H1 (cell line): ENCODE measurements at places on chromosomes 3 and 15. TPM values are rescaled to one million over a fixed set of nuclear protein-coding genes. Genes with fewer than 3 reads are reported as not detected.

Gene LOXL1
- 8.1 and 9.3 TPM in 2 replicates for total RNA-seq

Gene DCBLD2
- total RNA-seq, result 59.1 and 63.8 TPM in 2 replicates

Gene CAMK2N2
- total RNA-seq, result 16.9 and 17.7 TPM in 2 replicates

Gene SIDT1
- not detected in 2 replicates for total RNA-seq

Gene CCDC33
- total RNA-seq, result 1.0 and 2.0 TPM in 2 replicates

- H3K4me1 ChIP-seq, result no peaks in the 10 kb centered on the region
- no peaks in the 10 kb centered on the region for H3K27me3 ChIP-seq
- DNase-seq, result no peak
- no peak overlapping the region for H3K27ac ChIP-seq
- H3K4me3 ChIP-seq, result no peak overlapping the region
- no peaks in the 10 kb centered on the region for H3K36me3 ChIP-seq
Measured at GRCh38 chr15:29645841-29646240, 176.4 kb downstream of the TJP1 start.

DNA sequence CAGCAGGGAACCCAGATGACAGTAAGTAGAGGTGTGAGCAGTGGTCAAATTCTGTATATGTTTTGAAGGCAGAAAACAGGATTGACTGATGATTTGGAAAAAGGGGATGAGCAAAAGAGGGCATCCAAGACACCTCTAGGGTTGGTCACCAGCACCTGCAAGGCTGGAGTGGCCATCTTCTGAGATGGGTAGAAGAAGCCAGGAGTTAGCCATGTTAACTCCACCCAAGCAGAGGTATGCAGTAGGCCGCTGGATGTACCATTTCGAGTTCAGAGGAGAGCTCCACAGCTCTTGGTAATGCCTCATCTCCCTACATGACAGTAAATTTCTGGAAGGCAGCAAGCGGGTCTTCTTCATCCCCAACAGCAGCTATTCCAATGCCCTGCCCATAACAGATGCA lies 7.0 kb downstream of the RFTN1 start:
- H3K27ac ChIP-seq, result no peak overlapping the region
- H3K36me3 ChIP-seq, result no peaks in the 10 kb centered on the region
- H3K4me1 ChIP-seq, result 0 out of 2 replicates have a peak, but pooled peaks cover 8% of the 10 kb centered on the region
- H3K4me3 ChIP-seq, result no peak overlapping the region

DNA sequence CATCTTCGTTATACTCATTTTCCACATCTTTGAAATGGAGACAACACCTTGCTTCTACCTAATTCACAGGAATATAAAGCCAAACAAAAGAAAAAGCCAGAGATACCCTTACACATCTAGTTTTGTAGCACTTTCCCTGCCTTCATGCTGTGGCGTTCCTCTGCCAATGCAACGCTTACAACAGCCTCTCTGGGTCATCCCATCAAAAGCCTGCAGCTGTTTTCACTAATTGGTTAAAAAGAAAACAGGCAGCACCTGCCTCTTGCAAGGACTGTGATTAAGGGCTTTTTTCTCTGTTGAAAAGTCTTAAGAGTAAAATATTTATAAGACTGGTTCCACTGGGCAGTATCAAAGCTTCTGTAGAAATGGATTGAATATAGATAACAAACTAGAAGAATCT lies 120.3 kb downstream of the FMN1 start:
- H3K4me3 ChIP-seq, result no peak overlapping the region
- DNase-seq, result no peak
- H3K36me3 ChIP-seq, result no peaks in the 10 kb centered on the region

- H3K4me1 ChIP-seq, result no peaks in the 10 kb centered on the region
- H3K27me3 ChIP-seq, result no peaks in the 10 kb centered on the region
- no peak for DNase-seq
- H3K4me3 ChIP-seq, result no peak overlapping the region
Measured at GRCh38 chr3:35946854-35947515, 307.7 kb downstream of the ARPP21 start.

DNA sequence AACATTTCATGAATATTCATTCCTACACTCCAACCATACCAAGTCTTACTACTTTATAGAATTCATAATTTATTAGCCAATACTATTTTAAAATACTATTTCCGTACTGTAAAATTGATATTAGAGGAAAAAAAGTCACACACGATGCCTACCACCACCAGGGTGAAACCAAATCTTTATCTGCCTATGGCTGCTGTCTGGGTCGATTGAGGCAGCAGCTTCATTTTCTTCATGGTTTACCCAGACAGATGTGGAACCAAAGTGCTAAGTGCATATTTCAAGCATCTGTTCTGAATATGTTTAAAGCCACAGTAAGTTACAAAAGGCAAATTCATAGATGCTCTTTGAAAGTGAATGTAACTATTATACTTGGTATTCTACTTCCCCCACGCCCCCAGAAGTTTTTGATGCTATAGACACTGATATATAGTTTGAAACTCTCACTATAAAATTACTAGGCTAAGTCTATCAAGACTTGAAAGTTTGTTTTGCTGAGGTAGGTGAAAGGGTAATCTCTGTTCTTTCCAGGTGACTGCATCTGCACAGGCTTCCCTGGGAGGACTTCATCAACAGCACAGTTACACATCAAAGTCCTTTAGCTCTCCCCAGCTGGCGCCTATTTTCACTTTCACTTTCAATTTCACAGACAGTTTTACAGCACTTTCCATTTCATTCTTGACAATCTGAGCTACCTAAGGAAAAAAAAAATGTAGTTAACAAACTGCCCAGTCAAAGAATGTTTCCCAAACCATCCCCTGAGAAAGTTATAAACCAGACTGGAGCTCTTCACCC lies 113.9 kb downstream of the POLQ start:
- H3K4me1 ChIP-seq, result no peaks in the 10 kb centered on the region
- no peaks in the 10 kb centered on the region for H3K27me3 ChIP-seq
- no peak for DNase-seq
- peaks cover 57% of the 10 kb centered on the region for H3K36me3 ChIP-seq

- no peak overlapping the region for H3K27ac ChIP-seq
- no peak overlapping the region for H3K4me3 ChIP-seq
- DNase-seq, result no peak
Measured at GRCh38 chr3:23166845-23167244, 36.3 kb upstream of the UBE2E2 start.

DNA sequence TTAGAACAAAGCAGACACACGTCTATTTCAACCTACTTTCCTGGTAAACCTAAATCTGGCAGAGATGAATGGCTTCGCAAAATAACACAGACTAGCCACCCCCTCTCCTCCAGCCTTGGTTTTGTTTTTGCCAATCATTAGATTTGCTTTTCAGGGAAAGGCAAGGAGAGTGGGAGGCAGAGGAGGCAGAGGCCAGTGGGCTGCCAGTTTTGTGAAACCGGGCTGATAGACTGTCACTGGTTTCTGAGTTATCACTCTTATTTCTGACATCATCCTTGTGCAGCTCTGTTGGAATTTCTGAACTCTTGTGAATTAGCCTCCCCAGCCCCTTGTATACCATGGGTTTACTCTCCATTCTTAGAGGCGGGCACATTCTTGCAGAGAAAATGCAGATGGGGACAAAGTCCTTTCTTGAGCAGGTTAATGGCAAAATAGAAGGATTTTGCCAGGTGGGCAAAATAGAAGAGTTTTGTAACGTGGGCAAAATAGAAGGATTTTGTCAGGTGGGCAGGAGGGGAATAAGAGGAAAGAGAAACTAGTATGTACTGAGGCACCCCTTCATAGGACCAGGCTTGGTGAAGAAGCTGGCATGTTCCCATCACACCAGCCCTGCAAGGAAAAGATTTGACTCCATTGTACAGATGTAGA lies 3.2 kb upstream of the FEM1B start:
- no peak overlapping the region for H3K27ac ChIP-seq
- H3K36me3 ChIP-seq, result no peaks in the 10 kb centered on the region
- H3K27me3 ChIP-seq, result no peaks in the 10 kb centered on the region
- peaks cover 9% of the 10 kb centered on the region for H3K4me1 ChIP-seq
- no peak for DNase-seq

GRCh38 chr15:33565094-33565493 lies 254.3 kb downstream of the RYR3 start:
- H3K27me3 ChIP-seq, result no peaks in the 10 kb centered on the region
- no peaks in the 10 kb centered on the region for H3K36me3 ChIP-seq
- no peak overlapping the region for H3K27ac ChIP-seq
- H3K4me3 ChIP-seq, result no peak overlapping the region

- H3K27me3 ChIP-seq, result no peaks in the 10 kb centered on the region
- no peak overlapping the region for H3K4me3 ChIP-seq
- H3K27ac ChIP-seq, result no peak overlapping the region
- no peaks in the 10 kb centered on the region for H3K36me3 ChIP-seq
- no peak for DNase-seq
Measured at GRCh38 chr3:159854500-159855124, 134.0 kb upstream of the IL12A start.

- no peak overlapping the region for H3K4me3 ChIP-seq
- DNase-seq, result no peak
- no peaks in the 10 kb centered on the region for H3K27me3 ChIP-seq
- no peak overlapping the region for H3K27ac ChIP-seq
- no peaks in the 10 kb centered on the region for H3K36me3 ChIP-seq
Measured at GRCh38 chr3:95341314-95341713, 1278.5 kb downstream of the NSUN3 start.

- no peak overlapping the region for H3K4me3 ChIP-seq
- no peaks in the 10 kb centered on the region for H3K4me1 ChIP-seq
- DNase-seq, result no peak
- H3K27ac ChIP-seq, result no peak overlapping the region
- no peaks in the 10 kb centered on the region for H3K27me3 ChIP-seq
Measured at GRCh38 chr3:115562636-115563267, 60.6 kb upstream of the GAP43 start.

DNA sequence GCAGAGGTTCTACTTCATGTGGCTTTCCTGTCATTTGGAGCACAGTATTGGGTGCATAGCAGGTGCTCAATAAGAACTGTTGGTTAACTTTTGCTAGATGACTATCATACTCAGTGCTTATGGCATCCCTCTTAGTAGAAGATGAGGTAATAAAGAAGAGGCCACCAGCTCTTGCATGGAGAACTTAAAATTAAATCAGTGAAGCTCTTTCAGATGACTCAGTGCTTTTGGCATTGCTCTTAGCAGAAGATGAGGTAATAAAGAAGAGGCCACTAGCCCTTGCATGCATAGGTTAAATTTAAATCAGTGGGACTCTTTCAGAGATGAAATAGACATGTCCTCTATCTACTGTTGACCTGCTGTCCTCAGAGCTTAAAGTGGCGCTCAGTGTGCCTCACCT lies 109.4 kb upstream of the FGF7 start:
- no peak overlapping the region for H3K4me3 ChIP-seq
- H3K4me1 ChIP-seq, result no peaks in the 10 kb centered on the region
- no peaks in the 10 kb centered on the region for H3K27me3 ChIP-seq
- 0 out of 2 replicates have a peak, but pooled peaks cover 2% of the 10 kb centered on the region for H3K36me3 ChIP-seq
- H3K27ac ChIP-seq, result no peak overlapping the region
- DNase-seq, result no peak

DNA sequence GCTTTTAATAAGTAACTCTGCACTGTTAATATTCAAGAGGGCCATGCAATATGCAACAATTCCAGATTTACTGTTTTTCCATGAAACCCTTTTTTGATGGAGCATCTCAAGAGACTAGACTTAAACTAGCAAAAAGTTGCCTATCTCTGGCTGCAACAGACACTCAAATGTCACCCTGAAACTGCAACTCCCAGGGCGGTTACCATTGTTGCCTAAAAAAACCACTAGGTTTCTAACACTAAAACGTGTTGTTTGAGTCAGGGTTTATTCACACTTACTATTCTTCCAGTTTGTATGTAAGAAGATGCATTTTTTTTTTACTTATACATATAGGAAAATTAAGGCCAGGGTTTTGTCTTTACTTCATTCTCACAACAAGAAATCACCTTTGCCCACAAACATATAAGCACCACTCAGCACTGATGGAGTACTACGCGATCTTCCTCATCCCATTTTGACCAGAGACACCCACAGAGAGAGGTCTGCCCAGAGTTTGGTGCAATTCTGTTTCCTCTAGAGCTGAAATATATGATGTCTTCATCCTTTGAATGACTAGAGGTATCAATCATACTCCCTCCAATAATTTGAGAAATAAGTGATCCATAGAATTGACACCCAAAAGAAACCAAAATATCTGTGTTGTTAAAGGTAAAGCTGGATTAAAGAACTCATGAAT lies 124.0 kb upstream of the SNTN start:
- H3K27me3 ChIP-seq, result no peaks in the 10 kb centered on the region
- H3K4me1 ChIP-seq, result peaks cover 2% of the 10 kb centered on the region; the same call in 1 of the 2 replicates
- DNase-seq, result no peak
- no peak overlapping the region for H3K27ac ChIP-seq
- H3K36me3 ChIP-seq, result no peaks in the 10 kb centered on the region

DNA sequence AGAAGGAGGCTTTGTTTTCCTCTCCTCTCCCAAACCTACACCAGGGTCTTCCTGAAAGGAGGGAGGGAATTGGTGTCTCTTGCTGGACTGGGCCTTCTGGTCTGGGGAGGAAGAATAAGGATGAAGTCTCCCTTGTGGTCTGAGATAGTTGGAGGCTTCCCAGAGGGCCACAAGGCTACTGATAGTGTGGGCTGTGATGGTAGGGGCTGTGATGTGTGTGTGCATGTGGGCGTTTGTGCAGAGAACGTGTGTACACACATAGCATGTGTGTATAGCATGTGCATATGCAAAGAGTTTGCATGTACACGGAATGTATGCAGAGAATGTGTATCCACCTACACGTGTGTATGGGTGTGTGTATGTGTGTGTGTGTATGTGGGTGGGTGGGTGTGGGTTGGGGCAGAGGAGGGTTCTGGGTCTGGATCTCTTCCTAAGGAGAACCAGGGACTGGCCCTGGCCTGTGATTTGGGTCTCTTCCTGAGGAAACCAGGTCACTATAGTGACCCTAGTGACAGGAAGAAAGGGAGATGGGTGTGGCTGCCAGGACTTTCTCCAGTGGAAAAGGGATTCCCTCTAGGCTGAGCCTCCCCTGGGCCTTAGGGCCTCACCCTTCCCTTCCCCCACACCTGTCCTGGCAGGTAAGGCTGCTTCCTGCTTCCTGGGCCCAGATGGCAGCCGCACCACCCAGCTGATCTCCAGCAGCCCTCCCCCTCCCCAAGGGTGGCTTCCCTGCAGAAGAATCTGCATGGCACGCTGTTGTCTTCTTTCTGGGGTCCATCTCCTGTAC lies 1.7 kb downstream of the FLNB start:
- peak overlapping the region; percentile 89 for H3K4me3 ChIP-seq
- no peaks in the 10 kb centered on the region for H3K36me3 ChIP-seq
- no peak overlapping the region for H3K27ac ChIP-seq
- H3K4me1 ChIP-seq, result peaks cover 6% of the 10 kb centered on the region; the same call in 1 of the 2 replicates
- no peak for DNase-seq

DNA sequence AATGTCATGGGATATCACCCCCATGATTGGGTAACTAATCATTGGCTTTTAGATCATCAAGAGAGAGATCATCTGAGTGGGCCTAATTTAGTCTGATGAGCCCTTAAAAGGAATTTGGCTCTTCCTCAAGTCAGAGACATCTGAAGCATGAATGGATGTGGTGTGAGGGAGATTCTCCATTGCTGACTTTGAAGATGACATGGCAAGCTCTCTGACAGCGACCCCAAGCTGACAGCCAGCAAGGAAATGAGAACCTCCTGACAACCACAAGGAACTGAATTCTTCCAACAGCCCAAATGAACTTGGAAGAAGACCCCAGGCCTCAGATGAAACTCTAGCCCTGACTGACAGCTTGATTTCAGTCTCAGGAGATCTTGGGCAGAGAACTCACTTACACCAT lies 108.4 kb upstream of the SPATA12 start:
- no peaks in the 10 kb centered on the region for H3K27me3 ChIP-seq
- H3K27ac ChIP-seq, result no peak overlapping the region
- DNase-seq, result no peak
- H3K4me1 ChIP-seq, result no peaks in the 10 kb centered on the region
- no peaks in the 10 kb centered on the region for H3K36me3 ChIP-seq

GRCh38 chr15:80590761-80591355 lies 104.3 kb upstream of the ABHD17C start:
- H3K27ac ChIP-seq, result no peak overlapping the region
- no peaks in the 10 kb centered on the region for H3K36me3 ChIP-seq
- no peaks in the 10 kb centered on the region for H3K4me1 ChIP-seq
- no peak for DNase-seq
- no peak overlapping the region for H3K4me3 ChIP-seq
